Stimulated activated CD8-positive, alpha-beta memory T cell treated with anti-CD3 and anti-CD28 coated beads, Interleukin-4, amount 100 ng/mL, for 1 hour (primary cell): ENCODE measurements at places on chromosomes 11 and 22.

DNA sequence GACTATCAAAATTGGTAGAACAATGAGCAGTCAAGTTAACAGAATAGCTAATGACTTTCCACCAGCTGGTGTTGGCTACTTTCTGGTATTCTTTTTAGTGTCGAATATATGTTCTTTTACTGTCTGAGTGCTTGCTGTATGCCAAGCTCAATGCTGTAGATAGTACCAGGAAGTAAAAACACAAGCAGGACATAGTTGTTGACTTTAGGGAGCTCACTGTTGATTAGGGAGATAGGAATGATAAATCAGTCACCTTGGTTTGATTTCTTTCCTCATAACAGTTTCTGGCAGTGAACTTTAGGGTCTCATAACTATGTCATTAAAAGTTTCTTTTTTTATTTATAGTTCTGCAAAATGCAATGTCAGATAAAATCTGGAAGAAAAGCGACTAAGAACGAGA is 9.0 kb downstream of the HMGXB4 start:
- DNase-seq = no peak

GRCh38 chr11:46034041-46034440 is 87.2 kb downstream of the PHF21A start:
- no peak for DNase-seq

GRCh38 chr22:28141614-28142013 is 222.6 kb upstream of the PITPNB start:
- DNase-seq = no peak

DNA sequence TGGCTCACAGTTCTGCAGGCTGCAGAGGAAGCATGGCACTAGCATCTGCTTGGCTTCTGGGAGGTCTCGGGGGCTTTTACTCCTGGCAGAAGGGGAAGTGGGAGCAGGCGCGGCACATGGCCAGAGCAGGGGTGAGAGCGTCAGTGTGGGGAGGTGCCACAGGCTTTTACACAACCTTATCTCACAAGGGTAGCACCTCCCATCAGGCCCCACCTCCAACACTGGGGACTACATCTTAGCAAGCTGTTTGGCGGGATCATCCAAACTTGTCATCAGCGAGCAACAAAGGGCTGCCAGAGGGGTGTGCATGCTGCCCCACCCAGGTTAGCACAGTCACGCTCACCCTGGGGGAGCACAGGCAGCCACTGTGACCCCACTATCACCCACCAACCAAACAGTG is 18.9 kb upstream of the YPEL1 start:
- no peak for DNase-seq

DNA sequence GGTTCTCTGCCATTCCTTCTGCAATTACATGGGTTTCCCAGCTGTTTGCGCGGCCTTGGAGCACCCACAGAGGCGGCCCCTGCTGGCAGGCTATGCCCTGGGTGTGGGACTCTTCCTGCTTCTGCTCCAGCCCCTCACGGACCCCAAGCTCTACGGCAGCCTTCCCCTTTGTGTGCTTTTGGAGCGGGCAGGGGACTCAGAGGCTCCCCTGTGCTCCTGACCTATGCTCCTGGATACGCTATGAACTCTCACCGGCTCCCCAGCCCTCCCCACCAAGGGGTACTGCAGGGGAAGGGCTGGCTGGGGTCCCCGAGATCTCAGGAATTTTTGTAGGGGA is 2.6 kb downstream of the RCE1 start:
- DNase-seq = no peak

DNA sequence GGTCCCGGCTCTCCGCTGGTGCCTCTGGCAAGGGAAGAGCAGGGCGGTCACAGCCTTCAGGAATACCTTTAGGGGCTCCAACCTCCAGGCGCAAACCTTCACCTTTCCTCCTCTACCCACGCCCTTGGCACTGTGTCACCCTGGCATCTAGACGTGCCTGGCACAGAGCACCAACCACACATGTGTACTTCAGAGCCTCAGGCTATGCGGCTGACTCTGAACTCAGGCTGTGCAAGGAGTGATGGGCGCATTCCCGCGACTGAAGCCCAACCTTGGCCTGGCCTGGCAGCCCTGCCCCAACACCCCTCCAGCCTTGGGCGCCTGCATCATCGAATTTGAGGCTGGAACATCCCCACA is 11.4 kb downstream of the SCARF2 start:
- no peak for DNase-seq

GRCh38 chr11:33974804-33975203 is 76.7 kb upstream of the CAPRIN1 start:
- DNase-seq = no peak

DNA sequence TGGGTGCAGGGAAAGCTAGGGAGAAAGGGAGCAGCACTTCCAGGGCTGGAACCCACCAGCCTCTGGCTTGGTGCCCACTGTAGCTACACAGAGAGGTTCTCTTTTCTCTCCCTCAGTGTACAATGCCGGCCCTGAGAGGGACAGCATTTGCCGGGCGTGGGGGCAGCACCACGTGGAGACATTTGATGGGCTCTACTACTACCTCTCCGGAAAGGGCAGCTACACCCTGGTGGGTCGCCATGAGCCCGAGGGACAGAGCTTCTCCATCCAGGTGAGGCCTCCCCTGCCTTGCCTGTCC is 6.1 kb downstream of the OTOG start:
- no peak for DNase-seq

DNA sequence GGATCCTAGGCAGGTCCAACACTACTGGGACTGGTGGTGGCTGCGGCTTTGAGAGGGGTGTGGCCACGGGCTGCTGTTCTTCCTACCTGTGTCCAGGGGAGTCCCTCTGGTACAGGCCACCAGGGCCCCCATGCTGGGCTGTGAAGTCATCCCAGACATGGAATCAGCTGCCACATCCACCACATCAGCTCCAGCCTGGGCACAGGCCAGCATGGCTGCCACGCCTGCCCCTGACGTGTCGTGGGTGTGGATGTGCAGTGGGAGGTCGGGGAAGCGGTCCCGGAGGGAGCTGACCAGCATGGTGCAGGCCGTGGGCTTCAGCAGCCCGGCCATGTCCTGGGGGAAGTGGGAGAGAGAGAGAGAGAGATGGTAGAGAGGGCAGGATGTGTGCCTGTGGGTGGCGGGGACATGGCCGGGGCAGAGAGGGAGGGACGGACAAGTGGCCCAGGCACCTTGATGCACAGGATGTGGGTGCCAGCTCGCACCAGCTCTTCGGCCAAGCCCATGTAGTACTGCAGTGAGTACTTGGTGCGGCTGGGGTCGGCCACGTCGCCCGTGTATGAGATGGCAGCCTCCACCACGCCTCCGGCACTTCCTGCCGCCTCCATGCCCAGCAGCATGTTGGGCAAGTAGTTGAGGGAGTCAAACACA is 6.2 kb upstream of the LRFN4 start:
- no peak for DNase-seq

- DNase-seq = no peak
Measured at GRCh38 chr11:8593455-8593854, 573 bp downstream of the STK33 start.

DNA sequence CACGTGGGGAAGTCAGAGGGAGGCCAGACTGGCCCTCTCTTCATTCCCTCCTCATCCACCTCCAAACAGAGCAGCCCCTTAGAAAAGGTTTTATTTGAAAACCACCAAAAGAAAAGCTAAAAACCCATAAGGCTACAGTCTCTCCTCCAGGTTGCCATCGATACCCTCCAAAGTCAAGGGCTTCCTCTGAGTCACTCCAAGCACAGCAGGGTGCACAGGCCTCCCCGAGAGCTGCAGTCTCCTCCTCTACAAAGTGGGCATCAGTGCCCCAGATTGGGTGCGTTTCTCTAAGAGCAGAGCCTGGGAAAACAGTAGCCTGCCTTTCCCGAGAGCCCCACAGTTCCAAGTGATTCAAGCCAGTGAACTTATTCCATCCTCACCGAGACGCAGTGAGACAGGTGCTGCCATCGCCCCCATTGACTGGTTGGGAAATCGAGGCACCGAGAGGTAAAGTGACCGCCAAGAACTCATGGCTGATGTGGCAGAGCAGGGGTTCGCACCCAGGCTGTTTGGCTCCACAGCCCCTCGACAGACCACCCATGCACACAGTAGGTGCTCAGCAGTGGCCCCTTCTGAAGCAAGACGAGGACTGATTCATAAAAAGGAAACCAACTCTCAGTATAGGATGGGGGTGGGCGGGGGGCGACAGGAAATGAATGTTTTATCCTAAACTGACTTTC is 91.7 kb upstream of the SHISAL1 start:
- no peak for DNase-seq

GRCh38 chr11:119373921-119374631 is 7.4 kb downstream of the USP2 start:
- no peak for DNase-seq

- no peak for DNase-seq
Measured at GRCh38 chr11:104967534-104968354, 630 bp downstream of the CASP4 start.

DNA sequence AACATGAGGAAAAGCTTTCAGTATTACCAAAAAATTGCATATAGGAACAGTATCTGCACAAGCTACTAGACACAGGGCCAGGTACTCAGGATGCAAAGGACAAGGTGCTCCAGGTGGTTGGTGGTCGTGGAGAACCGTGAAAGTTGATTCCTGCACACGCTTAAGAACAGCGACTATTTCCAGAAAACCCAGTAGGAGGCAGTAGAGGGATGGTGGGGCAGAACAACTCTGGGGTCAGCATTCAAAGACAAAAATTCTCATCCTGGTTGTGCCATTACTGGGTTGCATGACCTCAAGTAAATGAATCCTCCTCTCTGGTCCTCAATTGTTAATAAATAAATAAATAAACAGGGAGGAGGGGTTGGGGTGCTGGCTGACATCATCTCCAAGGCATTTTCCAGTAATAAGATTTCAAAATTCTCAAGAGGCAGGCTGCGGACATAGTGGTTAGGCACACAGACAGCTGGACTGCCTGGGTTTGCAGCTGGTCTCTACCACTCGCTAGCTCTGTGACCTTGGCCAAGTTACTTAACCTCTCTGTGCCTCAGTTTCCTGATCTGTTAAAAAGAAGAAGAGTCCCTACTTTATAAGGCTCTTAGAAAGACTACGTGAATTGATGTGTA is 89.6 kb downstream of the ISX start:
- no peak for DNase-seq

- no peak for DNase-seq
Measured at GRCh38 chr22:25545672-25546071, 18.8 kb upstream of the GRK3 start.

GRCh38 chr11:74388678-74389327 is 9.4 kb downstream of the PGM2L1 start:
- peak; percentile 55 for DNase-seq

DNA sequence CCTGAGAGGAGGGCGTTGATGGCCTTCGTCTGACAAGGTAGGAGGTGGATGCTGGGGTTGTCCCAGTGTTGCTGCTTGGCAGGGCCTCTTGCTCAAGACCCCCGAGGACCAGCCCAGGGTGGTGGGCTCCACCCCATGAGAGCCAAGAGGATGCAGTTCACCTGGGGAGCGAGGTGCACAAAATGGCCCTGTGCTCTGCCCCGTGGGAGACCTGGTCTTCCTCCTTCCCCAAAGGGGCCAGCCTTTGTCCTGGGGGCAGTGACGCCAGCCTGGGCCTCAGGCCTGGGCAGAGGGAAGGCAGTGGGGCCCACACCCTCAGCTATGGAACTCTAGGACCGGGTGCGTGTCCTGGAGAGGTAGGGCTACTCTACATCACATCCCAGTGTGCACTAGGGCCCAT is 1233.3 kb downstream of the TBC1D22A start:
- DNase-seq = no peak

DNA sequence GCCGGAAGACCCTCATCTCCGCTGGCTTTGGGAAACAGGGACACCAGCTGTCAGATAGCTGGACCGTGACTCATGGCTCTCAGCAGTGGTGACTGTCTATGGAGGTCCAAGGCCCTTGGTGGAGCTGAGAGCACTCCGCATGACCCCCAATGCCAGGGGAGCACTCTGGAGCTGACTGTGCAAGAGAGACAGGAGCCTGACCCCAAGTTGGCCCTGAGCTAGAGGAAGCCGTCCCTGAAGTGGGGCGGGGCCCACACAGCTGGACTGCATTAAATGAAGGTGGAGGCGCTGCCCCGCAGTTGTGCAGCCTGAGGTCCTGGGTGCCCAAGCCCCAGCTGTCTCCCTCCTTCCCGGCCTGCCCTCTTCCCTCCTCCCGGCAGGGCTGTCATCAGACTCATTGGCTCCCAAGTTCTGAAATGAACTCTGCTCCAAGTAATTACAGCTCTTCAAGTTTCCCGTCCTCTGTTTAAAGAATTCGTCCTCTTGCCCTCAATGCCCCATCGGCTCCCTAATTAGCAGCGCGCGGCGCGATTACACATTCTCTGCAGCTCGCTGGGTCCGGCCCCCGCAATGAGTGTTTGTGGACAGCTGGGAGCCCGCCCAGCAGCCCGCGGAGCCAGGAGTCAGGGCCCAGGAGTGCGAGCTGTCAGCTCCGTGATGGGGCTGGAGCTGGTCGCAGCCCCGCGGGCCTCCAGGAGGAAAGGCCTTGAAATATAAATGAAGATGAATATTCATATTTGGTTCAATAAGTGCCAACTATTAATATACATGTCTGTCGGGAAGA is 93.2 kb upstream of the LMO1 start:
- no peak for DNase-seq

DNA sequence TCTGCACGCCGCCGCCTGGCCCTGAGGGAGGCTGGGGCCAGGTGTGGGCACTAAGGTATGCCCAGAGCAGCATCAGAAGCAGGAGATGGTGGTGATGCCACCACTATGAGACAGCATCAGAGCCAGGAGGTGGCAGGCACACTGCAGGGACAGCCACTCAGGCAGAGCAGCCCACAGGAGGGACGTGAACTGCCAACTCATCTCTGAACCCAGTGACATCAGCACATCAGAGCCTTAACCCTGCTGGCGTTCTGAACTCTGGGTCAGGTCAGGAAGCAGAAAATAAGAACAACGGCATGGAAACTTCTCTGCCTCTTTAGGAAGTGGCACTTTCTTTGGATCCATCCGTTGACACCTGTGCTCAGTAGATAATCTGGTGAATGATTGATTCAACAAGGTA is 14.7 kb upstream of the IFT27 start:
- DNase-seq = no peak

DNA sequence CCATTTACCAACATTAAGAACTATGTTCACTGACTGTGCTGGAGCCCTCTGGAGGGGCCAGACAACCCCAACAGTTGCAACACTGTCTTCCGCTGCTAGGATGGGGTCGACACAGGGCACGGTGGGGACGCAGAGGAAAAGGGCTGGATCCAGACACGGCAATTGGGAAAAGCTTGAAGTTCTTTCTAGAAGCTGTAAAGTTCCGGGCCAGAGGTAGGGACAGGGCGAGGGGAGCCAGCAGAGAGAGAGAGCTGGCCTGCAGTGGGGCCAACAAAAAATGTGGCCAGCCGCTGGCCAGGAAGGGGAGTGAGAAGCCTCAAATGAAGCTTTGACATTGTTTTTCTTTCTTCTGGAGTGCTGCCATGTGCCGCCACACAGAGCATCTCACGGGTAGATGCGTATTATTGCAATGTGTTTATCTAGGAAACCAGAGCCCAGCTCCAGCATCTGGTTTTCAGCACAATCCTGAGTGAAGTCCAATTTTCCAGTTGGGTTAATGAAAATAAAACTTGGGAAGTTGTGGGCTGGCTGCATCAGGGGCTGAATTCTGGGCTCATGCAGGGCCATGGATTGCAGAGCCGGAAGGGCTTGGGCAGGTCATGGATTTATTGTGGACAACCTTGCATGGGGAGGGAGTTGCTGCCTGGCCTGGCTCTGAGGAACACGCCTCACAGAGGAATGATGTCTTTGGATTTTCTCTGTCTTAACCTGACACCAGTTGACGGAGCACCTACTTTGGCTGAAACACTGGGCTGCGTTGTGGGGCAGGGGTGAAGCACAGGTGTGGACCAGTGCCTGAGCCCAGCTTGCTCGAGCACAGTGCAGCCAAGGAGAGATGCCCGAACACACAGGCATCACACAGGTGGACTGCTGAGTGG is 67.6 kb upstream of the AMPD3 start:
- DNase-seq = no peak
